Thoracic aorta (tissue), 2 donors: ENCODE measurements at places on chromosomes 7 and 10.

GRCh38 chr10:77180104-77180503, 457.5 kb downstream of the KCNMA1 start:
- DNase-seq, result no peak

DNA sequence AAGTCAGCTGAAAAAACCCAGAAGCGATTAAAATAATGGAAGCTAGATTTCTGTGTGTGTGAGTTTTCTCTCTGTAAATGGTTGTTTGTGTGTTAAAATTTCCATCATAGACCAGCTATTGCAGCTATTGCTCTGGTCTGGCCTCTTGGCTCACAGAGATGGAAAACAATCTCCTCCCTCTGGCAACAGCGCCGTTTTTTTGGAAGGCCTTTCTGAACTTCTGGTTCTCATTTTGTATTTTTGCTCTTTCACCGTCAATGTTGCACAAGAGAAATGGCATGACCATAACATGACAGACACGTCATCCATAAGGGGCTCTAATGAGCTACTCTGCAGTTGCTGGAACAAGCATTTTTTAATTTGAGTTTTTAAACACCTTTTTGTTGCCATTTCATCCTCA, 91.0 kb downstream of the CUBN start:
- DNase-seq, result no peak

DNA sequence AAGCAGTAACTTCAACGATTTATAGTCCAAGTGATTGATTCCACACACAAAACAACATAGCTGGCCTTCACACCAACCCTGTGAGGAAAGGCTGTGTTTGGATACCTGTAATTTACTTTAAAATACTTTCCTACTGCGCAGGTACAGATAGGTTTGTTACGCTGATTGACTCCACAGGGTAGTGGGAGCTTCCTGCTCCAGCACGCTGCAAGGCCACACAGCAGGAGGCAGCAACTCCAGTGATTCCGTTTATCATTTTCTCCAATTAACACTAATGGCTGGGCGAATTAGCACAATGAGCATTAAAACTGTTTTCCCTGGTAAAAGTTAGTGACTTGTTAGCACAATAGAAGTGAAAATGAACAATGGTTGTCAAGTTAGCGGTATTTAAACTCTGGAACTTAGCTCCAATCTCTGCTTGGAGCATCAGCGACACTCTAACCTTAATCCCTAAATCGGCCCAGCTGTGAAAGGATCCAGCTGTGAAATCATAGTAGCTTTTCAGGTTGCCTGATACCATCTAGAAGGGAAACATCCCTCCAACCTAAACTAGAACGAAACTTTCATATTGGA, 959 bp downstream of the DCLRE1C start:
- DNase-seq, result no peak

- DNase-seq, result no peak
These were observed 324.8 kb upstream of the NPSR1 start for GRCh38 chr7:34333184-34333583.

GRCh38 chr7:8260871-8261694, 884 bp downstream of the ICA1 start:
- no peak for DNase-seq

DNA sequence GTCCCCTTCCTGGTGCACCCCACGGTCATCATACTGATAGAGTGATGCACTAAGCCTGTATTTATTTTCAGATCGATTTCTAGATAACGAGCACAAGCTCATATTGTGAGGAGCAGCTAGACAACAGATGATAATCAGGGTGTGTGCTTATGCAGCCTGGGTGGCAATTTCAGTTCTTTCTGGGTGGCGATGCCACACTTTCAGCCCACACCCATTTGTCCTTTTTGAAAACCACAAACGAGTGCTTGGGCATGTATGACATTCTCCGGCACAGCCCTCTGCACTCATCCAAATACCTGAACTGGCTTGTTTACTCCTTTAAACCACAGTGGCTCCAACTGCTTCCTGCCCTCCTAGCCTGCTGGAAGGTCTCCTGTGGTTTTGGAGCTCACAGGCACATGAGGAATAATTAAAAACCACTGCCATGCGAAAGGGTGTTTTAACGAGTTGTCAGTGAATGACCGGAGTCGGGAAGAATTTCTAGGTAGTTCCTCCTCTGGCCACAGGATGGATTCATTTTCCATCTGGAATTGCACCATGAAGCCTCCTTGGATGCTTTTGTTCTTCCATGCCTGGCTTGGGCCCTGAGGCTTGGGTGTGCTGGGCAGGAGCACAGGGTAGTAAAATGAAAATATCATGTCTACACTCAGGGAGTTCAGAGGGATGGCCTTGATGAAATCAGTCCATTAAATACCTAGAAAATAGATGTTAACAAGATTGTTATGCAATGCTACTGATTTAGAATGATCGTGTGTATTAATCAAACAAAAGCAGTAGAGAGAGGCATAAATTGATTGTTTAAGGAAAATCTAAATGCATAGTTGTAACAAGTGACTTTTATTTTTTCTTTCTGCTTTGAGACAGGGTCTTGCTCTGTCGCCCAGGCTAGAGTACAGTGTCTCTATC, 52.4 kb upstream of the ITGB1 start:
- DNase-seq, result no peak

DNA sequence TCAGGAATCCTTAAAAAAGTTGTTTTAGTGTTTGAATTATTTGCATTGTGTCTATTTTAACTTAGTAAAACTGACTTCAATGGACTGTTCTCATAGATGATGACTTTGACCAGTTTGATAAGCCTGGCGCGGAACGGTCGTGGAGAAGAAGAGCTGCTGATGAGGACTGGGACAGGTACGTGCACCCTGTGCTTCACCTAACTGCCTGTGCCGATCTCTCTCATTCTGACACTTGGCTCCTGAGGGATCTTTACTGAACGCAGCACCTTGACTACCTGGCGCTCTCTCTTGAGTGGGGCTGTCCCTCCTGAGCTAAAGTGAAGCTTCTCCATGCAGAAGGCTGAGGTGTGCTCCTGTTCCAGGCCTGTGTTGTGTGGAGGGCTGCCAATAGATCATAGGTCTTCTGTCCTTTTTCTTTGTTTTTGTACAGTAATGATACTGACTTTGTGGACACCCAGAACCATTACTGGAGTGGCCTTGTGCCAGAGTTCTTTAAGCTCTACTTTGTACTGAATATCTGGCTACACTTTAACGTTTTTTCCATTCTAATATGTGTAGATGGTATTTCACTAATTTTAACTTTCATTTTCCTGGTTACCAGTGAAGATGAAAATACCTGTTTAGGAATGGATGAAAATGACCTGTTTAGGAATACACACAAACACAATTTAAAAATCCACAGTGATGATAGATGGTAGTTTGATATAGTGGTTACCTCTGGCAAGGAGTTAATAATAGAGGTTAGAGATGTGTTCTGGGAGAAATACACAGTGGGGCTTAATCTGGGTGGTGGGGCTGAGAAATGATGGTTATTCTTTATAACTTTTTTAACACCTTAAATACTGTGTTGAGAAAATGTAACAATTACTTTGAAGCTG, 20.9 kb downstream of the RBM33 start:
- no peak for DNase-seq

- DNase-seq, result no peak
These were observed 53.8 kb upstream of the SLC16A12 start for GRCh38 chr10:89589101-89589720.

DNA sequence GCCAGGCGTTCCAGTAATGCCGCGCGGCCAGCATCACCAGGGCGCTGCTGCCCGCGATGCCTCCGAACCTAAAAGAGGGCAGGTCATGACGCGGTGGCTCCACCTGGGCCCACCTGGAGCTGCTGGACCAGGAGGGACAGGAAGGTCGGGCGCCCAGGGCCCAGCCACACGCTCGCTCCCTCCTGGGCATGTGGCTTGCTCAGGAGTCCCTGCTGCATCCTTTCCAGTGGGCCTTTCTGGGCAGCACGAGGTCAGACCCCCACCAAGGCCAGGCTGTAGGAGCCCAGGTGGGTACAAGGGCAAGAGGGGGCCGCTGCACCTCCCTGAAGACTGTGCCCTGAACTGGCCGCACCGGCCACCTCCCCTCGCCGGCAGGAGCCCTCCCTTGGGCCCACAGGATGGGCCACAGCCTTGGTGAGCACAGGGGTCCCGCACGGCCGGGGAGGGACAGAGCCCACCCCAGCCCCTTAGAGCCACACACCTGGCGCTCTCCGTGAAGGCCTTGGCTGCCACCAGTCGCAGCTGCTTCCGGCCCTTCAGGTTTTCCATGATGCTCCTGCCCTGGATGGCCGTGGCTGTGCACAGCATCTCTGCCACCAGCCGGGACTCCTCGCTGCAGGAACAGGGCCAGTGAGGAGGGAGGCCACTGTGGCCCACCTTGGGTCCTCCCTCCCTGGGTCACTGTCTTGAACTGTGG, 43.2 kb downstream of the CFAP46 start:
- no peak for DNase-seq

GRCh38 chr10:101007099-101007711, 7.6 kb downstream of the LZTS2 start:
- DNase-seq, result no peak

- DNase-seq, result no peak
These were observed 194.8 kb upstream of the ZNF32 start for GRCh38 chr10:43843321-43844101.

DNA sequence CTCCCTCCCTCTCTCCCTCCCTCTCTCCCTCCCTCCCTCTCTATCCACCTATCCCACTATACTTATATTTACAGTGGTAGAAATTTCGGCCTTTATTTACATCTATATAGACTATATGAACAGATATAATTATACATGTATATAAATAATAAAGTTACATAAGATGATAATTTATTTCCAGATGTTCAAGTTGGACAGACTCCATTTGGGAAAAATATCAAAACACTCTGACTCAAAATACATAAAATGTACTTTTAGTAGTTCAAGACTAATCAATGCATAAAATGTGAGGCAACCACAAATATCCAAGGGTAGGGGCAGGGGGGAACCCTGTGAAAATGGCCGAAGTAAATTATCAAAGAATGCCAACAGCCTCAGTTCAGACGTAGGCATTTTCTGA, 203.0 kb downstream of the FANK1 start:
- no peak for DNase-seq

- DNase-seq, result no peak
These were observed 20.0 kb downstream of the CUBN start for GRCh38 chr10:17109475-17110207.

- DNase-seq, result no peak
These were observed 85.7 kb upstream of the GLCCI1 start for GRCh38 chr7:7882888-7883287.

- DNase-seq, result no peak
These were observed 31.5 kb downstream of the PIK3AP1 start for GRCh38 chr10:96688789-96689188.

DNA sequence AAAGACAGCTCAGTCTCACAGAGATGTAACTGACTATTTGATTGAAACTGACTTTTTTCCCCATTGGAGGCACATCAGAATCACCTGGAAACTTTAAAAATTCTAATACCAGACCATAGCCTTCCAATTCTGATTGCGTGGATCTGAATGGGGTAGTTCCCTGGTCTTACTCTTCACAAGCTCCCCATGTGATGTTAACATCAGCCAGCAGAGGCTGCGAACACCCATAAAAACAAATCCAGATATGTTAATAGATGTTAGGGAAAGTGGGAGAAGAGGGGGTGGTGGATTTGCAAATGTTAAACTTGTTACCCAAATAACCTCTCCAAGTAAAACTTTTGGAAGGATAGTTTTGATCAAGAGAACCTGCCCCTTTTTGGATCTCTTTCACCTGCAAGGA, 1133.4 kb downstream of the CNTNAP2 start:
- no peak for DNase-seq

- no peak for DNase-seq
These were observed 129.8 kb downstream of the EGFR start for GRCh38 chr7:55148571-55148970.

DNA sequence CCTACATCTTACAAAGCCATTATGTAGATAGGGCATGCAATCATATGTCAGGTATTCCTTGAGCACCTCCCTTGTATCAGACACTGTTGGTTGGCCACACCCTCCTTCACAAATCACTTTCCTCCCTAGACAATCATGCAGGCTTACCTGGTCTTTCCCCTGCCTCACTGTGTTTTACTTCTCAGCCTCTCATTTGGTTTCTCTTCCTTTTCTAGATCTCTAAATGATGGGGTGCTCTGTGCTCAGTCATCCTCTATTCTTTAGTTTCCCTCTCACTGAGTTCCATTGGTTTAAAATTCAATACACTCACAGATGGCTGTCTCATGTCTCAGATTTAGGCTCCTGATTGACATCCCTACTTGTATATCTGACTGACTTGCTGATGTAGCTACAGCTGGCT, 31.4 kb downstream of the ANK3 start:
- DNase-seq, result no peak

DNA sequence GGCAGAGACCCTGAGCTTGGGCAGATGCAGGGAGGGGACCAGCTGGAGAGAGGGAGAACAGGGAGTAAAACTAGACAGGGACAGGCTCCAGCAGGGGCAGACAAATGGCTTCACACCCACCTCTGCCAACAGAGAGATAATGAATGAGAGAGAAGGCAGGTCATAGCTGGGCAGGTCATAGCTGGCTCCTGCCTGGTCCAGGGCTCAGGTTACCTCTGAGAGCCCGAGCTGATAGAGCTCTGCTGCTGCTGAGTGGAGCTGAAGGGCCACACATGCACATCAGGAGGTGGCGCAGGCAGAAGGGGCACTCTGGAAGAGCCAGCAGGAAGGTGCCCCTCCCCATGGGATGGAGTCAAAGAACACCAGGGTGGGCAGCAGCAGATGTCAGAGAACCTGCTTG, 154.2 kb downstream of the GFRA1 start:
- DNase-seq, result no peak

DNA sequence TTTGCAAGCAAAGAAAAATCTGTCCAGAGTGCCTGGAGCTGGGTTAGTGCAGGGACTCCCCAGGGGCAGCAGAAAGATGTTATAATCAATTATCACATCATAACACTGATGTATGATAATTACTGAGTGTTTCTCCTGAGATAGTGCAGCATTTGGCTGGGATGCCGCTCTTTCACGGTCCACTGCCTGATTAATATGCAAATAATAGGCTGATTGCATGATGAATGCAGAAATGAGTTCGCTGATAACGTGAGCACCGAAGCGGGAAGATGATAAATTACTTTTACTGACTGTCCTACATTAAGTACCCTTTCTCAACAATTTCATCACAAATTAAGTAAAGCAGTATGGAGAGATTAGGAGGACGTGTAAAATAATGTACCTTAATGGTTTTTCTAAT, 71.4 kb upstream of the SH2B2 start:
- DNase-seq, result no peak

DNA sequence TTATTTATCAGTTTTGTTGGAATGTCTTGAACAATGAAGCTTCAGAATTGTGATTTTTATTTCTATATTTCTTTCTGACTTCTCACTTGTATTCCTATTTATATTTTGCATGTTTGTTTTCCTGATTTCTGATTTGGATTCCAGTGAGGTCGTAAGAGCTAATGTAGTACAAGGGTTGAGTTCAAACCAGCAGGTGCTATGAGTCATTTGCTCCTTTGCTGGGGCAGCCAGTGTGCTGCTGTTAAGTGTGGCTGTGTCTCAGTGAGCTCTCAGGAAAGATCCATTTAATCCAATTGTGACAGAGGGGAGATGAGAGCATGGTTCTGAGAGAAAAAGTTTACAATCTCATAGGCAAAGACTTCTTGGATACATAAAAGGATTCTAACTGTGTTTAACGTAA, 48.6 kb downstream of the MCU start:
- DNase-seq, result no peak

GRCh38 chr10:126170371-126170770, 217.9 kb downstream of the ADAM12 start:
- no peak for DNase-seq

- DNase-seq, result no peak
These were observed 76.7 kb downstream of the EMX2 start for GRCh38 chr10:117619223-117619622.
